ENCODE measurements at places on chromosomes 1 and 21.

GRCh38 chr1:235468970-235469369 is 35.3 kb downstream of the B3GALNT2 start:
- DNase-seq = no peak

- no peak for DNase-seq
Observed at GRCh38 chr1:36159614-36160387, 3.8 kb downstream of the MAP7D1 start.

GRCh38 chr1:200363264-200363933 is 46.4 kb downstream of the ZNF281 start:
- no peak for DNase-seq

DNA sequence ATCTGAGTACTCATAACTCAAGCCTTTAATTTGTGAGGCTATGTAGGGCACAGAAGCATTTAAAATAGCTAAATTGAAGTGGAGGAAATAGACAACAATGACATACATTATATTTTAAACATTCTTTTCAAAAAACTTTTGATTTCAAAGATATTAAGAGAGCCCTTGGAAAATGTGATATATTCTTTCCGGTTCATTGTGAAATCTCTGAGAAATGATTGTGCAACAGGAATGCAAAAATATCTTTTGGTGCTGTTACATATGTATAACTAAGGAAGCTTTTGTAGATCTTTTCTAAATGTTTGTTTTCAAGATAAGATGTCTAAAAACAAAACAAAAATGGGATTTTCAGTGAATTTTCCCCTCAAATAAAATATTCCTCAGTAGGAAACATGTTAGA is 185.2 kb downstream of the LEPR start:
- no peak for DNase-seq

GRCh38 chr1:57162607-57163261 is 196.9 kb upstream of the C8B start:
- DNase-seq = no peak

DNA sequence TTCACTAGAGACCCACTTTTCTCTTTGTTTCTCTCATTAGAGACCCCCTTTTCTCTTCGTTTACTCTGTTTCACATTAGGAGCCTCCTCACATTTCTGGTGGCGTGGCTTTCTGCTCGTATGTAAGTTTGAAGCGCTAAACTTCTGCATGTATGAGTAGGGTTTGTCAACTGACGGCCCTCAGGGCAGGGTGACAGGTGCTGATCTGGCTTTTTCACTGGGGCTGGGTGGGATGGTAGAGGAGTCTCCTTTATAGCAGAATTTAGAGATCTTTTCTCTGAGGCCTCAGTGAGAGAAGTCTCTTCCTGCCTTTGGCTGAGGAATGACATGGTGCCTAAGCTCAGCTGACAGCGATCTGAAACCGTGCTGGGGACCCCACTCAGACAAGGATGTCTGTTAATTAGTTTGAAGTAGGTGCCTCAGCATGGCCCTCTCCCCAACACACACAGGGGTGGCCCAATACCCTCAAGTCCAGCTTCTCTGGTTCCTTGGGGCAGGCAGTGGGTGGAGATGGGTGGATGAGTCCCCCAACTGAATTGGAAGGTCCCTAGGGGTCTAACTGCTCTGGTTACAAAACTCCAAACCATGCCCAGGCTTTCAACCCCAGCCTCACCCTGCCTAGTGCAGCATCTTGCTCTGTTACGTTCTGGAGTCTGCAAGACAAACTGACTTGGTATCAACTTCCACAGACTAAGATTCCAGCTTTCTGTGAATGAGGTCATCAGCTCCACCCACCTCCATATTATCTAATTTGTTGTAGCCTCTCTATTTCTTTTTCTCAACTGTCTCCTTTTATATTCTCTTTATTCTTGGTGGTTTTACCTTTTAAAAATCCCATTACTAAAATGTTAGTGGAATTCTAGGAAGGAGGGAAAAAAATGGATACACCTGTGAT is 3.2 kb downstream of the SLC1A7 start:
- DNase-seq = no peak

- no peak for DNase-seq
Observed at GRCh38 chr1:30005972-30006619, 717.3 kb downstream of the MATN1 start.

DNA sequence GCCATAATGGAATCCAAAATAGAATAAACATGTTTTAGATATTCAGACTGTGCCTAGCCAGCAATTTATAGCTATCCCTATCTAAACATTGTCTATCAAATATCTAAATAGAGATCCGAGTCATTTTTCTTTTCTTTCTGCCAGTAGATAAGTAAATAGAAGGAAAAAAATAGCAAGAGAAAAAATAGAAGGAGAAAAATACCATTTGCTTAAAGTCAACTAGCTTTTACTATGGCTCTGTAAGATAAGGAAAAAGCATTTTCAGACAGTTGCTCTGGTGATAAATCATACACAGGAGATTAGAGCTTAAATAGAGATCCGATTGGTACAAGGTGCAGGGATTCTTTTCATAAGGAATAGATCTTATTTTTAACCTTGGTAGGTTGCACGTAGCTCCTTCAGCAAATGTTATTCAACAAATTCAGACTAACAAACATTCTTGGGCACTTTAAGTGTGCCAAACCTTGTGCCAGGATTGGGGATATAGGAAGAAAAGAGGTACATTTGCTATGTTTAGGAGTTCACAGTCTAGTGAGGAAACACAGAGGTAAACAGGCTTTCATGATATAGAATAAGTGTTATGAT is 70.1 kb upstream of the CCDC190 start:
- DNase-seq = no peak

DNA sequence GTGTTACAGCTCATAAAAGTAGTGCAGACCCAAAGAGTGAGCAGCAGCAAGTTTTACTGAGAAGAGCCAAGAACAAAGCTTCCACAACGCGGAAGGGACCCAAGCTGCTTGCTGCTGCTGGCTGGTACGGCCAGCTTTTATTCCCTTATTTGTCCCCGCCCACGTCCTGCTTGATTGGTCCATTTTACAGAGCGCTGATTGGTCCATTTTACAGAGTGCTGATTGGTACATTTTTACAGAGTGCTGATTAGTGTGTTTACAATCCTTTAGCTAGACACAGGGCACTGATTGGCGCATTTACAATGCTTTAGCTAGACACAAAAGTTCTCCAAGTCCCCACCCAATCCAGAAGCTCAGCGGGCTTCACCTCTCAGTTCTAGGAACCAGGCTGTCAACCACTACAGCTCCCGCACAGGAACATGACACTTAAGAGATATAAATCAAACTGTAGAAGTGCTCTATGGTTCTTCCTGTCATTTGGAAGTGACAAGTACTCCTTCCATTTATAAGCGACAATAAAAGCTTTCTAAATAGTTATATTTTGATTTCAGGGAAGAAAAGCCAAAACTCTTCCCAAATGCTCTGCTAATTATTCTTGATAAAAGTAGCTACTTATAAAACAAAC is 28.5 kb downstream of the RNF115 start:
- DNase-seq = no peak

DNA sequence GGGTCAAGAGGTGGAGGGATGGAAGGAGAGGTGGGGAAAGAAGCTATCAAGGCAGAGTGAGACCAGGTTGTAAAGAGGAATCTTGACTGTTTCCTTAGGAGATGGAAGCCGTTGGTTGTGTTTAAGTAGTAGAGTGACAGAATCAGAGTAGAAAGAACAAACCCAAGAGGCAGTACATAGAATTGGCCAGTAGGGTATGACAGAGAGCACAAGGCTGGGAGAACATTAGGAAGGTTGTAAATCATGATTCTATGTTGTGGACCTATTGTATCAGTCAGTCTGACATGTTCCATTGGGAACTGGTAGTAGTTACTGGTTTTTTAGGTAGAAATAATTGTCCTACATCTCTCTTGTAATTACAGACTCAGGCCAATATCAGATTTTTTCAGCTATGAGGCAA is 486.9 kb upstream of the USP24 start:
- DNase-seq = no peak

- no peak for DNase-seq
Observed at GRCh38 chr1:210695026-210695425, 366.3 kb downstream of the HHAT start.

GRCh38 chr1:27380766-27381733 is 2.1 kb downstream of the CD164L2 start:
- DNase-seq = no peak

GRCh38 chr1:92808381-92808780 is 23.5 kb upstream of the RPL5 start:
- DNase-seq = no peak

DNA sequence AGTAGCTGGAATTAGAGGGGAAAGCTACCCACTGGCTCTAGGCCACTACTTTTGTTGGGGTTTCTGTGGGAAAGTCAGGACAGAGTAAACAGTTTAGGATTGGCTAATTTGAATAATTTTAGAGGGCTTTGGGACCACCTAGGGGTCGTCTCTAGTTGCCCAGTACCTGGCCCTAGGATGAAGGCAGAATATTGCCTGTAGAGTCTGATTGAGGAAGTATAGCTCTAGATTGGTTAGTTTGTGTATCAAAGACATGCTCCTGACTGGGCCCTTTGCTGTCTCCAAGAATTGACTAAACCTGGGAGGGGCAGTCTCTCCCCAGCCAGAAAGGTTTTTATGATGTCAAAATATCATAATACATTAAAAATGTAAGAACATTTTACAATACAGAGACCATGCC is 142.0 kb downstream of the POU2F1 start:
- DNase-seq = no peak

DNA sequence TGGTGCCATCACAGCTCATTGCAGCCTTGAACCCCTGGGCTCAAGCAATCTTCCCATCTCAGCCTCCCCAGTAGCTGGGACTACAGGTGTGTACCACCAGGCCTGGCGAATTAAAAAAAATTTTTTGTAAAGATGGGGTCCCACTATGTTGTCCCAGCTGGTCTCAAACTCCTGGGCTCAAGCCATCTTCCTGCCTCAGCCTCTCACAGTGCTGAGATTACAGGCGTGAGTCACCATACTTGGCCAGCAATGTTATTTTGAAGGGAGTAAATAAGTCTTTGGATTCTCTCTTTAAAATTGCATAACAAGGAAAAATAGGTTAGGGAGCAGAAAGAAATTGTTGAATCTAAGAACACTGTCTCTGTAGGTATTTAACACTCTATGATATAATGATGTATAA is 111.3 kb downstream of the RPS6KC1 start:
- DNase-seq = no peak

- DNase-seq = no peak
Observed at GRCh38 chr1:111742938-111743549, 3.8 kb upstream of the INKA2 start.

- no peak for DNase-seq
Observed at GRCh38 chr1:154851392-154852177, 18.5 kb downstream of the KCNN3 start.

DNA sequence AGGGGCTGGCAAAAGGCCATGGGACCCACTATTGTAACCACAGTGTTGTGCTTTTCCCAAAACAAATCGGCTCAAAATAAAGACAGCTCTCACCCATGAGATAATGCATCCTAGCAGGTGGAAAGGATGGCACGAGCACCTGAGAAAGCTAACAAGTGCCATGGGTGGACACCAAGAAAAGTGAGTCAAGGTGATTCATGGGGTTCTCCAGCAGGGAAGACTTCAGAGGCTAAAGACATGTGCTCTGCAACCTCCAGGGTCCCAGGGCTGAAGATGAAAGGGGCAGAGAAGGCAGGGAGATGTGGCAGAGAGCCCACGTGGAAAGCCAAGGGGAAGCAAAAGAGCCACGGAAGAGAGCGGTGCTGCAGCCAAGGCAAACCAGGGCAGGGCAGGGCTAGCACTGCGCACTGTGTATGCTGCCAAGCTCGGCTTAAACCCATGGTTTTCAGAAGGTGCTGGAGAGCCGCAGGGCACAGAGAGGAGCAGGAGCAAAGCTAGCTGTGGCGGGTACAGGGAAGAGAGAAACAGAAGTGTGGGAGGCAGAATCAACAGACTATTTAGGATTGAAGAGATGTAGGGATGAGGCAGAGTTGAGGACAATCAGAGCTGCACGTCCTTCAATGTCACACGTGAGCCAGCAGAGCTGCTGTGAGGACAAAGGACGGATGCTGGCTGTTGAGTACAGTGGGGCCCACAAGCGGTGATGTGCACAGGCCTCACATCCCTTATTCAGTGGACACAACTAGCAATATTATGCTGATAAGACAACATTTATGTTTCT is 41.8 kb upstream of the C1orf198 start:
- no peak for DNase-seq

GRCh38 chr1:235253219-235253962 is 74.6 kb downstream of the ARID4B start:
- DNase-seq = peak; percentile 79

DNA sequence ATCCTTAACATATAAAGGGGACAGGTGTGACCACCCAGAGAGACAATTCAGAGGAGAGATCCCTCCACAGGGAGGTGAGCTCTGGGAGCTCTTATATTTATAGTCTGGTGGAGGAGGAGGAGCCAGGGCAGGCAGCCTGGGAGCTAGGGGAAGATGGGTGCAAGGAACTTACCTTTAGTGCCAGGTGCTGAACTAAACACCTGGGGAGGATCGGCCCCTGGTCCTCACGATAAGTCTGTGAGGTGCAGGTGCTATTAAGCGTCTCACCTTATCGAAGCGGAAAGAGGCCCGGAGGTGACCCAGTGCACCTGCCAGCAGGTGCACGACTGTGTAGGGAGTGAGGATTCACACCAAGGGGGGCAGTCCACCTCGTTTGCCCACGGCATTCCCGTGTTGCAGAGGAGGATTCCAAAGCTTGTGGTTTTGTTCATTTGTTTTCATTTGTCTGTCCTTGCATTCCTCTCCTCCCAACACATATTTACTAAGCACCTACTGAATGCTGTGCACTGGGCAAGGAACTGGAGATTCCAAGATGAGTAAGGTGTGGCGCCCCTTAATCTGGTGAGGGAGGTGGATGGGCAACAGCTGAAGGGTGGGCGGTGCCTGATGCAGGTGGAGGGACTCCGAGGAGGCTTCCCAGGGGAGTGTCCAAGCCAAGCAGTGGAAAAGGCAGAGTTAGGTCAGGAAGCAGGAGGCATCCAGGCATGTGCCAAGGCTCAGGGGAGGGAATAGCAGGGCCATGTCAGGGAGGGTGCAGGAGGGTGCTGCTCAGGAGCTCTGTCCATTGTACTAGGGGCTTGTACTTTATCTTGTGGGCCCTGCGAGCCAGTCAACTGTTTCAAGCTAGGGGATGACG is 11.5 kb downstream of the ARHGEF10L start:
- DNase-seq = no peak

DNA sequence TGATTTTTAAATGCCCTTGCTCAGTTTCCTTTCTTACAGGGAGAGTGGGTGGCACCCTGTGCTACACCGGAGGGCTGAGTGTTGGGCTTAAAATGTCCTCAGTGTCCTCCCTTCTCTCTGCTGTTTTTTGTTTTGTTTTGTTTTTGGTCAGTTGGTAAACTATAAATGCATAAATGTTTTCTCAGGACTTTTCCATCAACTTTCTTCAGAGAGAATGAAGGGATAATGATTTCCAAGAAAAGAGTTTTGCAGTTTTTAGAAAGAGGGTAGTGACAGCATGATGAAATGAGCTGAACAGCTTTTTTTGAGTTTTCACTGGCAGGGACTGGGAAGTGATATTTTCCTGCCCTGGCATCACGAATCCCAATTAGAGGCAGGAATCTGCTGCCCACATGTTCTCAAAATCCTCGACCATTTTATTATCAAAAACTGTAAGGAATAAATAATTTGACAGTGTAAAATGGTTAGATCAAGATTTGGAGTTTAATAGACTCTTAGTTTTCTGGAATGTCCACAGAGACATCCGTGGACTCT is 15.2 kb downstream of the LAMC1 start:
- no peak for DNase-seq

GRCh38 chr21:36741506-36741905 is 42.6 kb downstream of the SIM2 start:
- no peak for DNase-seq

Measured in CD4-positive, alpha-beta T cell treated with Interleukin-10 for 1 hour (primary cell).